Dermis microvascular lymphatic vessel endothelial cell (primary cell): ENCODE measurements at places on chromosomes 13 and 19. TPM values are rescaled to one million over a fixed set of nuclear protein-coding genes. Genes with fewer than 3 reads are reported as not detected.

Gene SIAH3
- total RNA-seq = not detected in 2 replicates

Gene CBARP
- total RNA-seq = 0.64 and 1.9 TPM in 2 replicates

DNA sequence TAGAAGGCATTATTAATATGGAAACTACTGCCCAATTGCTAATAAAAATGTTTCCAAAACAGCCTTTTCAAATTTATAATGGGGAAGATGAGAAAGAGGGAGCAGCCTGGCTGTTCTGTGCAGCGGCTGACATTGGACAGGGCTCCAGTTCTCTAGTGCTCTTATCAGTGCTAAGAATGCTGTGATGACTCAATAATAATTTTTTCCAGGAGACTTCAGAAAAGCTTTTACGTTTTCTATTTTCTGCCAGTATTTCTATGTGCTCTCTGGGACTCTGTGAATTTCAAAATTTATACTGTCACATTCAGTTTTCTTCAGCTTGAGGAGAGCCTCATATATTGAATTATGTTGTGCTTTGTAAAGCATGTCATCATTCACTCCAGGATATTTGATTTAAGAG, 209.6 kb downstream of the VWA8 start:
- DNase-seq = no peak

- DNase-seq = no peak
Measured at GRCh38 chr19:48489608-48490216, 20.5 kb downstream of the CYTH2 start.

GRCh38 chr19:35643255-35644205, 2.0 kb downstream of the ETV2 start:
- peak; percentile 84 for DNase-seq
